ENCODE measurements at places on chromosomes 4 and X.

DNA sequence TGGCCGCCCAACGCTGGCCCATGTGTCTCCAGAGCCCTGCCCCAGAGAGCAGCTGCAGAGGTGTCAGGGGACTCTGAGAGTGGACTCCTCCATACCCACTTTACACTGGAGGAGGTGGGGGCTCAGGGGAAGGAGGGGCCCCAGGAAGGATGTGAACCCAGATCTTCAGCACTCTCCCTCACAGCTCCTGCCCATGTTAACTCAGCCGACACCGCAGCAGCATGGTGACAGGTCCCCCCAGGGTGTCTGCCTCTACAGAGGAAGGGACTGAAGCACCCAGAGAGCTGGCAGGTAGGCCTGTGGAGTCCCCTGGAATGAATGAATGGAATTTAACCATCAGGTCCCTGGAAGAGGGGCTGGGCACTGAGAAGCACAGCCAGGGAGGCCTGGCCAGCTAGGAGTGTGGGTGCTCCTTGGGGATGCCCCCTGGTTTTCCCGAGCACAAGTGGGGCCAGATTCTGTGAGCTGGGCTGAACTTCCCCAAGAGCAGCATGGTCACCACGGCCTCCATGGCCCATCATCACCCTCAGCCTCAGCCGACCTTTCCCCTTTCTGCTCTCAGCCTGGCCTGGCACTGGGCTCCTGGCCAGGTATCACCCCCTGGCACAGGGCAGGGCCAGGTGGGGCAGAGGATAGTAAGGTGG, 21.9 kb downstream of the SH3BP2 start:
- DNase-seq, result no peak

DNA sequence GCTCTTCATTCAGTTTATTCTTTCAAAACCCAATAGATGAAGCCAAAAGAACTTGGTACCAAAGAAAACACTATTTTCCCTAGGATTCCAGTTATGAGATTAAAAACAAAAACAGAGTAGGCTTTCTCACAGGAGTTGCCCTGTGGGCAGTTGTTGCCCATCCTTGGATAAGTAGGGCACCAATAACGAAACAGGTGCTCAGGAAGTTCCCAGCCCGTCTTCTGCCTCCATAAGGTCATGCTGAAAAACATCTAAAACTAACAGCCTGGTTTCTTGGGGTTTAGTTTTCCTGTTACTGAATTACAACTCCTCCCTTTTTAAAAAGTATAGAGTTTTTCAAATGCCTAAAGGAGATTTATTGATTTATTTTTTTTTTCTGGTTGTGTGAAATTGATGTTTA, 14.7 kb downstream of the TSPAN5 start:
- DNase-seq, result no peak

DNA sequence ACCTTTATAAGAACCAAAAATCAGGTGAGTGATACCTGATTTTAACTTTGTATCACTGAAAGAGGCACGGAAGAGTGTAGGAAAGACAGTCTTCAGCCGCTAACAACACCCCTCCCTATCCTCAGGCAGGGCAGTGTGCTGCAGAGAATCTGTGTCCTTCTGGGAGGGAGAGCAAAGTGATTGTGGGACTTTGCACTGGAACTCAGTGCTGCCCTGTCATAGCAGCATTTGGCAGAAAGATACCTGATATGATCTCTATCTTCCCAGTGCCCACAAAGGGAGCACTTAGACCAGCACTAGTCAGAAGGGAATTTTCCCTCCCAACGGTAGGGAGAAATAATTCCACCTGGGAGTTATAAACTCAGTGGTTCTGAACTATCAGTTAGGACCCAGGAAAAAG, 139.0 kb downstream of the FMR1NB start:
- no peak for DNase-seq

GRCh38 chrX:18924507-18925088, 59.3 kb downstream of the PHKA2 start:
- DNase-seq, result no peak

DNA sequence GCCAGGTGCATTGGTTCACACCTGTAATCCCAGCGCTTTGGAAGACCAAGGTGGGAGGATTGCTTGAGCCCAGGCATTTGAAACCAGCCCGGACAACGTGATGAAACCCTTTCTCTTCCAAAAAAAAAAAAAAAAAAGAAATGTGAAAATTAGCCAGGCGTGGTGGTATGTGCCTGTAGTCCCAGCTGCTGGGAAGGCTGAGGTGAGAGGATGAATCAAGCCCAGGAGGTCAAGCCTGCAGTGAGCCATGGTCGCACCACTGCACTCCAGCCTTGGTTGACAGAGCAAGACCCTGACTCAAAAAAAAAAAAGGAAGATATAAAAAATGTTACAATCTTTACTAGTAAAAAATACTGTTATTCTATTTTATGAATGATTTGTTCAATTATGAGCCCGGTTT, 5.9 kb downstream of the FAM199X start:
- no peak for DNase-seq

- DNase-seq, result no peak
Observed at GRCh38 chr4:99861120-99861905, 32.9 kb downstream of the LAMTOR3 start.

- DNase-seq, result no peak
Observed at GRCh38 chr4:55762819-55763218, 56.8 kb upstream of the EXOC1L start.

- no peak for DNase-seq
Observed at GRCh38 chrX:37993837-37994619, 12.3 kb upstream of the SYTL5 start.

DNA sequence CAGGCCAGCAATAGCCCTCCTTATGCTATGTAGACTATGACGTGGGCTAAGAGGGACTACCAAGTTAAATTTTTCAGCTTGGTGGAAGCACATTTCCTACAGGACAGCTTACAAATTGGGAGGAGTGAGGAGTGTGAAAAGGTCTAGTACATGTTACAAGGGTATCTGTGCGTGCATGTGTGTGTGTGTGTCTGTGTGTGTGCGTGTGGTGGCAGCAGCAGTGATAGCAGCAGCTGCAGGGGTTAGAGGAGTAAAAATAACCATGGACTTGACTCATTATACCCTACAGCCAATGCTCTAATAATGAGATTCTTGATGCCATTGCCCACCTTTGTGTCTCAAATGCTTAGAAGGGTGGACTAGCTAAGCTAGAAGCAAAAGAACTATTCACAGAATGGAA, 88.6 kb downstream of the SLC9A7 start:
- DNase-seq, result no peak

- DNase-seq, result no peak
Observed at GRCh38 chrX:139759637-139760036, 51.7 kb upstream of the MCF2 start.

DNA sequence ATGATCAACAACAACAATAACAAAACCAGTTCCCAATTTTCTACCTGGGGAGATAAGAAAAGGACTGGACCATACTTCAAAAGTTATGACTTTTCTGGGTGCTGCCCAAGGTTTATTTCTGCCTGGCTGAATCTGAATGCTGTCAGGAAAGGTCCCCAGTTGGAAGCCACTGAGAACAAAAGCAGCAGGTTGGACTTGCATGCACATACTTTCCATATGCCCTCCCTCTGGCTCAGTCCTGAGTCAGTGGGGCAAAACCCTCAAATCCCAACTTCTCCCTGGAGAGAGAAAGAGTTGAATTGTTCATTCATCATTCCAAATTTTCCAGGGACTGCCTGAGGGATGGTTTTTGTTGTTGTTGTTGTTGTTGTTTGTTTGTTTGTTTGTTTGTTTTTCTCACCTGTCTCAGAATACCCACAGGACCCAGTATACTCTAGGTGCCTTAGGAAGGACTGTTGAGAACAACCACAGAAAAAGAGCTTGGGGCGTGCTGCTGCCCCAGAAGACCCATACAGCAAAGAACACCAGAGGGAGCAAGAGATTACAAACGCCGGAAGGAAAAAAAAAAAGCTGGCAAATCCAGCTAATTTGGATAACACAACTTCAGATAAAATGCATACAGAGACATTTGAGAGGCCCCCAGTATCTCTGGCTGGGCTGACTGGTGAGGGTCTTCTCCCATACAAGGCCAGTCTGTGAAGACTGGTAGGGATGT, 138.9 kb upstream of the INPP4B start:
- DNase-seq, result no peak

DNA sequence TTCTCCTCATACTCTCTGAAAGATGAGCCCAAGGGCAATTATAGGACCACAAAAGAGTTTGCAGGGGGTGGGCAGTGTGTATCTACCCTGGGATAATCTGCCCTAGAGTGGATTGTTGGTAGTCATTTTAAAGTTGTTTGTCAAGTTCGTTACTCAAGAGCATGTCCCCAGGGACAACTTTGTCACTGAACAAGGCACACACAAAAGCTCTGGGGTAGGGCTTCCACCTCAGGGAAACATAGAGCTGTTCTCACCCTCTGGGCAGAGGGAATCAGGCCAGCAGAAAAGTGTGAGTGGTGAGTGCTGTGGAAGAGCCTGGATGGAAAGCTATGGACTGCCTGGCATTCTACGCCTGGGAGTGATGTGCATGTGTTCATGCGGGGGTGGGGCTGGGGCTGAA, 23.3 kb upstream of the LEF1 start:
- DNase-seq, result no peak

GRCh38 chr4:145920205-145920604, 18.4 kb downstream of the ZNF827 start:
- peak; percentile 79 for DNase-seq

DNA sequence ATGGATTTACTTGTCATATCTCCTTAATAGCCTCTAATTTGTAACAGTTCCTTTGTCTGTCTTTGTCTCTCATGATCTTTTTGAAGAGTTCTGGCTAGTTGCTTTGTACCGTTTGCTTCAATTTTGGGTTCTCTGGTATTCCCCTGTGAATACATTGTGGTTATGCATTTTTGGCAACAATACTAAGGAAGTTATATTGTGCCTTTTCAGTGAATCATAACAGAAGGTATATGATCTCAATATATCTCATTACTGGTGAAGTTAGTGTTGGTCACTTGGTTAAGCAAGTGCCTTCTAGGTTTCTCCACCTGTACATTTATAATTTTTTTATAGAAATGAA, 48.6 kb downstream of the DCLK2 start:
- DNase-seq, result no peak

DNA sequence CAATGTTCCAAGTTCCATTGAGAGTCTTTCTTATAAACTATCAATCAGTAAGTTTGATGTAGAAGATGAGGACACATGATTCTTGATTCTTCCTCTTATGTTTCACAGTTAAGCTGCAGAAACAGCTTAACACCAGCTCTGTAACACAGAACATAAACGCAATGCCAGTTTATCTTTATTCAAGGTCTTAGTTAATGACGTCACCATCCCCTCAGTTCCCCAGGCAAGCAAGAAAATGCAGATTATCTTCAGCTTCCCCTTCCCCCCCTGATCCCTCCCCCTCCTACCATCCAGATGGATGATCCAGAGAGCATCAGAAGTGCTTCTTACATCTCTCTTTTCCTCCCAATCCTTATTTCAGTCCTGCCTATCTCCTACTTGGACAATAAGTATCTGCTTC, 4.4 kb upstream of the SH3RF1 start:
- DNase-seq, result no peak

DNA sequence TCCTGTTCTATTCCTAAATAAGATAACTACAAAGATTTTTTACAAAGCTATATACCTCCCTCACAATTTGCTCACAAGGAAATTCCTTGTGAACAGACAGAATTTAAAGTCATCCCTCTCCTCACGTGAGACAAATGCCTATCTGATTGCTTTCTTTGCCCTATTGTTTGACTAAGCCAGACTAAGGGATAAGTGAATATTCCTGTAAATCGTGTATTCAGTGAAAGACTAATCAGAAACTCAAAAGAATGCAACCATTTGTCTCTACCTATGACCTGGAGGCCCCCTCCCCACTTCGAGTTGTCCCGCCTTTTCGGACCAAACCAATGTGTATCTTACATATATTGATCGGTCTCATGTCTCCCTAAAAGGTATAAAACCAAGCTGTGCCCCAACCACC, 15.3 kb upstream of the ZBTB33 start:
- DNase-seq, result no peak

GRCh38 chr4:123522646-123523045, 126.1 kb downstream of the SPRY1 start:
- DNase-seq, result no peak

GRCh38 chrX:31397119-31397518, 325.3 kb upstream of the FTHL17 start:
- no peak for DNase-seq

DNA sequence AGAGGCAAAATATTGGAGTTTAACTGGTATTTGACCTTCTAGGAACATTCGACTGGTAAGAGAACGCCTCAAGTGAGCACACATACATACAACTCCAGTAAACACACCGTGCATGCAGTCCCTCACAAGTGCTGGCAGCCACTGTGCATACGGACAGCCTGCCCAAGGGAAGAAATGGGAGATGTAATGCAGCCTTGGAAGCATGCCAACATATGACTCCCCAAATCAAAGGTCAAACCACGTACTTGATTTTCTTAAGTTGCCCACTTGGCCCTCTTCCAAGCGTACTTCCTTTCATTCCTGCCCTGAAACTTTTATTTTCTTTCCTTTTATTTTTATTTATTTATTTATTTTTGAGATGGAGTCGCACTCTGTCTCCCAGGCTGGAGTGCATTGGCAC, 206.6 kb downstream of the SPRY1 start:
- no peak for DNase-seq

- DNase-seq, result peak; percentile 3
Observed at GRCh38 chr4:147899512-147899911, 167.6 kb downstream of the ARHGAP10 start.

DNA sequence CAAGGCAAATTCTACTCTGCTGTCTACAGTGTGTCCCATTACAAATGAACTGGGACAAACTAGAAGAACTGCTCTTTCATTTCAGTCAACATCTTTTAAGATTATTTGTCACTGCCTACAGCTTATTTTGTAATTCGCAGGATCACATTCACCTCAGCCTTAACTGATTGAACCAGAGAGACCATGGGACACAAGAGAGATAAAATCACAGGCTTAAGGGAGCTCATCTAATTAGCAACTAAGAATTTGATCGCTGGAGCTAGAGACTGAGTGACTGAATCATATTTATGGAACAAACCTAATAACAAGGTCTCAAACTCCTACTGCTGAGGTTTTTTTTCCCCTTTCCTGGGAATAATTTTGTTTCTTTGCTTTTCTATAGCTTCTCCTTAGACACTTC, 898.2 kb downstream of the PCDH18 start:
- DNase-seq, result no peak

DNA sequence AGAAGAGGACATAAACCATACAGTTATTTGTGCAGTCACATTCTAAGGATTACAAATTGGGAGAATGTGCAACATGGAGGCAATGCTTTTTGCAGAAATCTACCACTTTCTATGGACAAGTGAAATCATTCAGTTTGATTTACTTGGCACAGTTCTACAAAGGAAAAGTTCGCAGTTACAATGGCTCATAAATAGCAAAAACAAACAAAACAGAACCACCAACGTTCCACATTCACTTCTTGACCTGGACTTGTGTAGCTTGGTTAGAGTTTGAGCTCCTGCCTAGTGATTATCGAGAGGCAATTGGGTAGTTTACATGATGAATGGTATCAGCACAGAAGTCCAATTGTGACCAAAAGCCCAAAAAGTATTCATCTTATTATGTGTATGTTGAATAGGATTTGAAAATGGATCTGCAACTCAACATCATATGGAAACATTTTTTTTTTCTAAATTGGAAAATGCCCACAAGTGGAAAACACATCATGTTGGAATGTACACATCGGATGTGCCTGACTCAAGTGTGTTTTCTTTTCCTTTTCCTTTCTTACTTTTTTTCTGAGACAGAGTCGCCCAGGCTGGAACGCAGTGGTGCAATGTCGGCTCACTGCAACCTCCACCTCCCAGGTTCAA, 123.8 kb downstream of the LUZP4 start:
- no peak for DNase-seq
